ENCODE measurements at places on chromosomes 1 and 21.

GRCh38 chr1:223208164-223209076 lies 65.4 kb upstream of the TLR5 start:
- DNase-seq: no peak

- DNase-seq: no peak
Observed at GRCh38 chr1:158716335-158716734, 4.2 kb downstream of the OR6K3 start.

DNA sequence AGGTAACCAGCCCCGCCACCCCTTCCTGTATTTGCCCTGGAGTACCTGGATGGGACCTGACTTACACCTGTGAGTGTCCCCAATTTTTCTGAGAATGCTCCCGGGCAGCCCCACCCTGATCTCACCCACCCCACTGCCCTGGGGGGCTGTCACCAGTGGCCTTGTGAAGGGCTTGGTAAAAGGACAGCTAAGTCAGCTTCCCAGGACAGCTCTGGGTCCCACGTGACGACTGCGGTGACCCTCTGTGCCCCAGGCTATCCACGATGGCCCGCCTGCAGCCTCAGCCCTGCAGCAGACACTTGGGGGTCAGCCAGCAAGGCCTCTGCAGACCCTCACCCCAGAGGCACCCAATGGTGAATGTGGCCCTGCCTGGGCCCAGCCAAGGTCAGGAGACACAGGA lies 5.6 kb downstream of the SRM start:
- DNase-seq: no peak

- DNase-seq: no peak
Observed at GRCh38 chr1:180246579-180246978, 16.5 kb downstream of the LHX4 start.

DNA sequence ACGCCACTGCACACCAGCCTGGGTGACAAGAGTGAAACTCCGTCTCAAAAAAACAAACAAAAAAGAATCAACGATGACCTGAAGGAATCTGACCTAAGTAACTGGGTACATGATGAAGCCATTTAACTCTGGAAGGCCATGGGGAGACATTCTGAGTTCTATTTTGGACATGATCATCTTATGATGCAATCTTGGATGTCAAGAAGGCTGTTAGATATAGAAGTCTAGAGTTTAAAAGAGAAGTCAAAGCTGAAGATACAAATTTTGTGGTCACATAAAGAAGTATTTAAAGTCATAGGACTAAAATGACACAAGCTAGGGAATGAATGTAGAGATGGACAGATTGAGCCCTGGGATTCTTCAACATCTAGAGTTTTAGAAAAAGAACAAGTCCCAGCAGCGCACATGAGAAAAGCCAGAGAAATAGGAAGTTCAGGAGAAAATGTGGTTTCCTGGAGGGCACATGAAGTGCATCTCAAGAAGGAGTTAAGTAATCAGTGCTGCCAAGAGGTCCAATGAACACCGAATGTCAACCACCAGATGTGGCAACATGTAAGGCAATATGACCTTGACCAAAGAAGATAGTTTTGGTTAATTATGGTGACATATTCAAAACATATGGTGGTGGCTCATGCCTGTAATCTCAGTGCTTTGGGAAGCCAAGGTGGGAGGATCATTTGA lies 26.8 kb downstream of the ELK4 start:
- DNase-seq: no peak

DNA sequence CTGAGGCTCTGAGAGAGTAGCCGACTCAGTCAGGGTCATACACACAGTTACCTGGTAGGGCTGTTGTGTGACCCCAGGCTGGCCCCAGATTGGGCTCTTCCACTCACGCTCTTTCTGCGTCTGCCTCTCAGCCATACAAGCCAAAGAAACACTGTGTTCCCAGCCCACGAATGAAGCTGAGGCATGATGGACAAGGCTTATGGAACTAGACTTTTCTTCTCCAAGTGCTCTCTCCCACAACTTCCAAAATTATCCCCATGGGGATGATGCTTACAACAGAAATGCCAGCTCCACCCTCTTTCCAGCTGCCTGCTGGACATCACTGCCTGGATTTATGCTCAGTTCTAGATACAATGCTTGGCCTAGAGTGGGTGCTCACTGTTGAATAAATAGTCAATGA lies 102.8 kb upstream of the JUN start:
- DNase-seq: no peak

- no peak for DNase-seq
Observed at GRCh38 chr1:229238231-229238630, 32.7 kb upstream of the RAB4A start.

- no peak for DNase-seq
Observed at GRCh38 chr1:233326811-233327650, 493 bp upstream of the MAP3K21 start.

DNA sequence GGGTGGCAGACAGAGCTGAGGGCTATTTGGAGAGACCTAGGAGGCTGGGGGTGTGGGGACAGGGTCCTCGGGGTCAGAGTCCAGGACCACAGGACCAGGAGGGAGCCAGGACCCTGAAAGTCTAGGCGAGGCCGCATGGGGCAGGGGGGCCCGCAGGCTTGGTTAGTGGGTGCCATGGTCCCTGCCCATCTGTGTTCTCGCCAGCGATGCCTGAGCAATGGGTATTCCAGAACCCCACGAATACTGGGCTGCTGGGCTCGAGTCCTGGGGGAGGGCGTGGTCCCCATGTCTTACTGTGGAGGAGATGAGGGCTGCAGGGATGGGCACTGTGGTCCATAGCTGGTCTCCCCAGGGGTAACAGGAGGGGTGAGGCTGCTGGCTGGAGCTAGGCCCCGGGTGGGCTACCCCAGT lies 2.0 kb downstream of the KRTAP10-6 start:
- DNase-seq: no peak

- DNase-seq: no peak
Observed at GRCh38 chr1:220007438-220007837, 38.9 kb downstream of the EPRS1 start.

DNA sequence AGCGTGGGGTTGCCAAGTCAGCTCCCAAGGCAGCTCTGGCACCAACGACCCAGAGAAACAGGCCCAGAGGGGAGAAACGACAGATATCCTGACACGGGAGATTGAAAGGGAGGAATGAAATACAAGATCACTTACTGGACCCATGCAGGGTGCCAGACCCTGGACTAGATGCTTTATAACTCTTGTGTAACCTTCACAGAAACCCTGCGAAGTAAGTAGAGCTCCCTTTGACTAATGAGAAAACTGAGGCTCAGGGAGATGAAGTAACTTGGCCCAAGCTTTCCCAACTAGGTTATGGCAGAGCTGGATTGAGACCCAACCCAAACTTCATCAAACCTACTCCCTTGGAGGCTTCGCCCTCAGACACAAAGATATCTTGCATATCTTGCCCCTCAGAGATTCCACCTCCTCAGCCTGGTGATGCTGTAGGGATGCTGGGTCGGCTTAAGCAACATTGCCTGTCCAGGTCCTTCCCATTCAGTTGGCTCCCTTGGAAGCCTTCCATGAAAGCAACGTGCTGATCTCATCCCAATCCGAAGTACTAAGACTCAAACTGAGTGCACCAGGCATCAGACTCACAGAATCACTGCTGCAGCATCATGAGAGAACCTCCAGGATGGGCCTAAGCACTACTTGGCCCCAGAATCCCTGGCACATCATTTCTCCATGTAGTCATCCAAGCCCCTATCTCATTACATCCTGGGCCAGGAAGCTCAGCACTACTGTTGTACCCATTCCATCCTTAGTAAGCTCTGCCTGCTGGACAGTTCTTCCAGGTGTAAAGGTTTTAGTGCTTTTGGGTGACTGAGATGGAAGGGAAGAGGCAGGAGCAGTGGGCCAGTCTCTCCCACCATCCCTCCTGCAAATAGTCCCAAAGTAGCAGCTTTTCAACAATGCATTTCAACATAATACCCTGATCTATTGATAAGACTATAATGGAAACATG lies 1.1 kb upstream of the IGSF9 start:
- no peak for DNase-seq

DNA sequence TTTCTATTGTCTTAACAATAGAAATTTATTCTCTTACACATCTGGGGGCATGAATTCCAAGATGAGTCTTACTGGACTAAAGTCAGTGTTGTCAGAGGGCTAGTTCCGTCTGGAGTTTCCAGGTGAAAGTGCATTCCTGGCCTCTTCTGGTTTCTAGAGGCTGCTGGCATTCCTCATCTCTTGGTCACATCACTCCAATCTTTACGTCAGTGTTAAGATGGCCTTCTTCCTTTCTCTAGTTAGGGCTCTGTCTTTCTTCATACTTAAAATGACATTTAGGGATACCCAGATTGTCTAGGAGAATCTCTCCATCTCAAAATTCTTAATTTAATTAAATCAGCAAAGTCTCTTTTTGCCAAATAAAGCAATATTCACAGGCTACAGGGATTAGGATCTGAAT lies 13.3 kb upstream of the PDC start:
- DNase-seq: no peak

- no peak for DNase-seq
Observed at GRCh38 chr1:55512466-55512865, 297.3 kb upstream of the USP24 start.

GRCh38 chr1:19757641-19758040 lies 42.1 kb downstream of the TMCO4 start:
- no peak for DNase-seq

- DNase-seq: no peak
Observed at GRCh38 chr1:150281758-150282557, at the start of gene CIART. CIART (plus strand) TSS chr1:150282554; CDS start chr1:150283268, 714 bp downstream.

Measured in NK-92 treated with Interleukin-12 subunit alpha and Interleukin-12 subunit beta, amount 100 ng/mL, for 24 hours (cell line).